EH (cell line): ENCODE measurements at places on chromosomes 12 and 14.

DNA sequence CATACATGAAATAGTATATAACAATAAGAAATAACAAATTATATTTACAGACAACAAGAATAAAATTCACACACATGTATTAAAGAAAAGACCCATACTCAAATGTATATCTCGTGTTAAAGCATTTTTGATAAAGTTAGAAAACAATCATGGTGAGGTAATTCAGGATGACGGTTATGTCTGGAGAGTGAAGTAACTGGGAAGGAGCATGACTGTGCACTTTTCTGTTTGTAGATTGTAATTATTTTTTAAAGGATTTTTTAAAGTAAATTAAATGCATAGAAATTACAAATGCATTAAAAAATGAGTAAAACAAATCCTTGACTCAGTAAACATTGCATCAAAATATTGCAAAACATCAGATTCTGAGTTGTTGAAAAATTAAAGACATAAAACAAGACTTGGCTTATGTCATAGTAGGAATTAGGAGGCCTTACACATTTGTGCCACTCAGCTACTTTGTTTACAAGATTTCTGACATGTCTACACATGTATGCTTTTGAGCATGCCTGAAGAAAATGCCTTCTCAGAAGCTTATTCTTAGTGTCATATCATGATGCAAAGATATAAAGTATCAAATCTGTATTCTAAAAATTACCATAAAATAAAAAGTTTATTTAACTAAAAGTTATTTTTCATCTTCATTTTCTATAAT is 1325.1 kb downstream of the SLC16A7 start:
- no peak for DNase-seq

DNA sequence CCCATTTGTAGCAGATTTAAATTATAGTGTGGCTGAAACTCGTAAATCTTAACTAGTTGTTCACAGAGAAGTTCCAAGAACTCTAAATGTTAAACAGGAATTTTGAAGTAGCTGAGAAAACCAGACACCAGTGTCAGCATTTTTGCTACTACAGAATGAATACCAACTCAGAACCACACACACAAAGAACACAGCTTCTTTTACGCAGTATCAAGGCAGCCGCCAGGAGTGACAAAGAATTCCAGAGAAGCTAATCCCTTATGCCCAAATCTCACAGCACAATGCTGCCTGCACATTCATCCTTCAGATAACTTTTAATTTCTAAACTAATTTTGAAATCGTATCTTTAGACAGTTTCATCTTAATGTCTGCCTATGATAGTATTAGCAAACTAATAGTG is 37.4 kb downstream of the SLC6A15 start:
- DNase-seq: no peak

DNA sequence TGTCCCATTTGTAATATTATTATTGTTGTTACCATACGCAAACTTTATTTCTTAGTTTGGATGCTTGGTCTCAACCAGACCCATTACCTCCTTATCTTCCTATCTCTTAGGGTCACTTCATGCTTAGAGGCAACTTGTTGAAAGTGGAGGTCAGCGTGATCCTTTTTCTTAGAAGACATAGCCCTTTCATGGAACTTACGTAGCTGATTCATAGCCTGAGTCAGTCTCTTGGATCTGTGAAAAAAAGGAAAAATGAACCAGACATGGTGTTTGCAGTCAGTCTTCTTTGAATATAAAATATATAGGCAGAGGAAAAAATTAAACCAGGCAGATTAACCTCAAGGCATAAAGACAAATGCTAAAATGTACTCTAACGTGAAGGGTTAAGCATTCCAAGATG is 613.7 kb downstream of the DIO2 start:
- peak; percentile 70 for DNase-seq

DNA sequence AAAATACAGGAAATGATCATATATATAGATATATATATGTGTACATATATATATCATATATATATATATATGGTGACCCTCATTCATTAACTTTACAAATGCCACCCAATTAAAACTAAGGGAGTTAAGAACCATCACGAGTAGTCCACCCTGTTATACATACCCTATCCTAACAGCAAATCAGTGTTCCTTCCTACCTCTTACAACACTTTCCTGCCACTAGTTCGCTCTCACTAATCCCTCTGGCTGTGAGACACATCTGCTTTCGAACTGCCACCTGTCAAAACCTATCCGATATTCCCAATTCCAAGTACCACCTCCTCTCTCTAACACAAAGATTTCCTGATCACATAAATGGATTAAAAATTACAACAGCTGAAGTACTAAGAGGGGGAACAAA is 100.5 kb downstream of the EEA1 start:
- no peak for DNase-seq

- DNase-seq: no peak
These were observed 7.9 kb downstream of the NKX2-1 start for GRCh38 chr14:36511981-36512584.

DNA sequence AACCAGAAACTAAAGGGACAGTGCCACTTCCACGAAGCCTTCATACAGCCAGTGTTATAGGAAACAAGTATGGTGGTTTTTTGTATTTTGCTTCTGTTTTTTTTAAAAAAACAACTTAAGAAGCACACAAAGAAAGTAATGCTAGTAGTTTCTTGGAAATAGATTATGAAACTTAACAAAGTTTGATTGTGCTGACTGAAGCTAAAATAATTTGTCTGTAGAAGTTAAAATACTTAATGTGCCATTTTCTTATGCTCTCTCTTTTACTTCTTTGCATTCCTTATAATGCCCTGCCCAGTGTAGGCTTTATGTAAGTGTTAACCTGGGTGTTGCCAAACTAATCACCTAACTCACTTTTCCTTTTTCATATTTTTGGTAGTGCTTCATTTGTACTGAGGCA is 16.4 kb downstream of the HCFC2 start:
- no peak for DNase-seq

- DNase-seq: no peak
These were observed 46.6 kb upstream of the PLEKHG6 start for GRCh38 chr12:6263931-6264330.
